Sigmoid colon (tissue), 7 donors: ENCODE measurements at places on chromosomes 3 and 15. TPM values are rescaled to one million over a fixed set of nuclear protein-coding genes. Genes with fewer than 3 reads are reported as not detected.

DNA sequence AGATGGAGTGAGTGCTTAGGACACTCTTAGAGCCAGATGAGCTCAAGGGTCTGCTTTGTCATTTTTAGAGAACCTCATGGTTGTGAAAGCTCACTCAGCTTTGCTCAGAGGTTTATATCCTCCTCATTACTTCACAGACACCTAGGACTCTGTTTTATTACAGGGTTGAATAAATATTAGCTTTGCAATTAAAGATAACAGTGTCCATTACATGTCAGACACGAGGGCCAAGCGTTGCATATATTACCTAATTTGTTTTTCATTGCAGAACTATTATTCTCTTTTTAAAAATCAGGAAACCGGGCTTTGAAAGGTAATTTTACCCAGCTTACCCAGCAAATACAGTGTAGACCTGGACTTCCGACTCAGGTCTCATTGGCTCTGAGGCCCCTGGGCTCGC is 16.1 kb downstream of the MAP6D1 start:
- DNase-seq, result no peak

- no peak for DNase-seq
Measured at GRCh38 chr3:124094496-124094895, 102.6 kb upstream of the ROPN1 start.

GRCh38 chr3:107117922-107118536 is 259.2 kb upstream of the CCDC54 start:
- no peak for DNase-seq

P2RY14 gene
- 26.7 TPM for total RNA-seq

- no peak for DNase-seq
Measured at GRCh38 chr15:90054618-90055097, 47.6 kb downstream of the IDH2 start.
